Stimulated activated naive CD8-positive, alpha-beta T cell treated with anti-CD3 and anti-CD28 coated beads, Interleukin-15, Interleukin-2, amounts not matched to agents 100 U/mL and 50 U/mL, for 24 hours (primary cell): ENCODE measurements at places on chromosomes 3 and 15.

DNA sequence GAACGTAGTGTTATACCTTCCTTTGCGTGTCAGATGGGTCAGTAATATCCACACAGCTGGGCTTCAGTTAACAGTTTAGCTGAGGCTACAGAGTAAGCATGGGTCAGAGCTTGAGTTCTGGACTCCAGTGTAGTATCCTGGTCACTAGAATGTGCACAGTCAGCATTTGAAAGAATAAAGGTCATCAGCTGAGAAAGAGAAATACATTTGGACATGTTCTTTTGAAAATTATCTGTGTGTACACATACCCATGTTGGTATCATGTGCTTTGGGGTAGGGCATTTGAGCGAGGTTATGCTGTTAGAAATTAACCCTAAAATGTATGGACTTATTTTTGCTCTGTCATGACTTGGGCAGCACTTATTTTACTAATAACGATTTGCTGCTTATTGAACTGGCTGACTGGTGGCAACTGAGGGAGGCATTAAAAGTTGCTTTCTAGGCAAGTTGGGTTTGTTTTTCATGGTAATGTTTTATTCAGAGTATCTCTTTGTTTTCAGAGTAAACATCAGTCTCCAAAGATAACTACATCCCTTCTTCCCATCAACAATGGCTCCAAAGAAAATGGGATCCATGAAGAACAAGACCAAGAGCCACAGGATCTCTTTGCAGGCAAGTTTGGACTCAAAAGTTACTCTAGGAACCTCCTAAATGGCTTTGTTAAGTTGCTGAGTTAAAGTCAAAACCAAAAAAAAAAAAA, 16.4 kb downstream of the SNX1 start:
- DNase-seq = no peak

DNA sequence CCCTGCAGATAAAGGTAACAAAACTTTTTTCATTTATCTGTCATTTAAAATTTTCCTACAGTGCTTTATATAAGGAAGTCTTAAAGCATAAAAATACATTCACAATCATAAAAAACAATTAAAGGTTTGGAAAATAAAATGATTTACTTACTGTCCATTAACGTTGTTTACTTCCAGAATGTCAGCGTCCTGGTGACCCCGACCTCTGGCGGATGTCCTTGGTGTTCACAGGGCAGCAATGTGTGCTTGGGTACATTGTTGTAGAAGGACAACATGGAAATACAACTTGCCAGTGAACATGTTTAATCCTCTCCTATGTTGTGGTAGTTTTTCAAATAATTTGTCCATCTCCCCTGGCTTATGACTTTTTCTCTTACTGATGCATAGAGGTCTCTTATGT, 168.8 kb upstream of the NDN start:
- DNase-seq = no peak

GRCh38 chr3:78941587-78941986, 826.2 kb downstream of the ROBO1 start:
- no peak for DNase-seq

GRCh38 chr15:41921639-41922038, 27.8 kb upstream of the SPTBN5 start:
- no peak for DNase-seq

GRCh38 chr3:42517117-42517516, 14.7 kb downstream of the VIPR1 start:
- no peak for DNase-seq

DNA sequence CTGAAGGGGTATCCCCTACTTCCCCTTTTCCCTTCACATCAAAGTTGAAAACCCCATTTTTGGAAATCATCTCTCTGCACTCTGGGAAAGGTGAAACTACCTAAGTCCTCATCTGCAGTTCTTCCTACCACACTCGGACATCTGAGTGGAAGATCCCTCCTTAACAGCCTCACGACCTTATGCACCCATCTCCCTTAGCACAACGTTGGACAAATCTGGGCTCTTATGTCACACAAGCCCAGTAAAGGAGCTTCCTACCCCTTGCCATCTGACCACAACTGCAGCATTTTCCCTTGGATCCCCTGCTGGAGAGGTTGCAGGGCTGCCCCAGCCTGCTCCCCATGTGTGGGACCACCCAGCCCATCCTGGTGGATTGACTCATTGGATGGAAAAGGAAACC, 252.1 kb upstream of the ST8SIA2 start:
- no peak for DNase-seq

DNA sequence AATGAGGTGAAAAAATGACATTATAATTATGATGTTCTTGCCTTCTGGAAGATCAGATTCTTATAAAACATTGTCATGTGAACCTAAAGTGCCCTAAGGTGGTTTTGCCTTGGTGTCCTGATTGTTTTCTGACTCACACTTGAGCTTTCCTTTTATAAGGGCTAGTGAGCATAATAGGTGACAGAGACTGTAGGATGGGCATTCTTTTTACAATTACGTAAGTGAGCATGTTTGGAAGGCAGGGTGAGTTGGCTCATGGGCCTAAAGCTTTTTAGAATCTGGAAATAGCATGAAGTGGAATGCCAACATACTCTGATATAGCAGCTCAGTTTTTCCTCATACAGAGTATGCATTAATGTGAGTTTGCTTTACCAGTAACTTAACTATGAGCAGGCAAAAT, 41.2 kb downstream of the CRYBG3 start:
- no peak for DNase-seq

GRCh38 chr15:78456426-78456825, 18.4 kb downstream of the IREB2 start:
- no peak for DNase-seq

GRCh38 chr15:92683511-92683834, 27.9 kb upstream of the FAM174B start:
- no peak for DNase-seq

DNA sequence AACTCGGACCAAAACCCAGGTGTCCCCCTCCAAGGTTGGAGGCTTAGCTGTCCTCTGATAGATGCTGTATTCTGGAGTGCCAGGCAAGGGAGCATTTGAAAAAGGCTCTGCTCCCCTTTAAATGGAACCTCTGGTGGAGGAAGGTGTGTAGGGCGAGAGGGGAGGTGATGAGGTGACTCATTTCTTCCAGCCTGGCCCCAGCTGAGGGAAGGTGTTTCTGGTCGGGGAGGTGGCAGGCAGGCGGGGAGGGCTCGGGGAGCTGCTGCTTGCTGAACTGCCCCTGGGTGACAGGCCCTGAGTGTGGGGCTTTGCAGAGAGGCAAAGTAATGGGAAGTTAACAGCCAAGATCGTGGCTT, 18.8 kb downstream of the PSTPIP1 start:
- peak; percentile 87 for DNase-seq

DNA sequence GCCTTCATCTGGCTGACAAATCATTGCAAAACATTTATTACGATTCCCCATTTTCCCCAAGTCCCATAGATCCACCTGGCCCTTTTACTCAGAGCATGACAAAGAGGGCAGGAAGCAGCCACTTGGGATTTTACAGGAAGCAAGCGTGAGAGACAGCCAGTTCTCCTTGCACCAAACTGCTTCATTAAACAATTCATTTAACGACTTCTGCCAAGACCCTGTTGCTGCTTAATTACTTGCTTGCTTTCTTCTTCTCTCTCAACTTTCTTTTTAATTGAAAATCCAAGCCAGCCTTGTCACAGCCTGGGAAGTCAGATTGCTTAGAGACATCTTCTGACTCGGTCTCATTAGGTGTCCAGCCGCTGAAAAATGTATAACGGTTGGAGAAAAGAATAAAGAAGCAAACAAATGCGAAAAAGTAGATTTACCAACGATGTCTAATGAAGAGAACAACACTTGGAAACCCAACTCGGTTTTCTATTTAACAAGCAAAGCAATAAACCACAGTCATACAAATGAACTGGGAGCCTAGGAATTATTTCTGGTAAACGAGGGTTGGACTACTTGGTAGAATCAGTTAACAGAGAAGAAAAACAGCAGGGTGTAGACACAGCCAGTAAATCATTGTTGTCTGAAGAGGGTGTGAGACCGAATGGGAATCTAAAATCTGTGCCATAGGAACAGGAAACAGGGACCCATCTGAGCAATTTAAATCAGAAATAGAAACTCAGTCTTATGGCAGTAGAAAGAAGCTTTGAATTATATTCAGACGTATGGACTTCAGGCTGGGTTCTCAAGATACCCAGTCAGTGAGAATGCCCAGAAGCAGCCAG, 298.3 kb downstream of the LRRC3B start:
- no peak for DNase-seq

- no peak for DNase-seq
Measured at GRCh38 chr3:99418209-99418635, 220.2 kb upstream of the COL8A1 start.

DNA sequence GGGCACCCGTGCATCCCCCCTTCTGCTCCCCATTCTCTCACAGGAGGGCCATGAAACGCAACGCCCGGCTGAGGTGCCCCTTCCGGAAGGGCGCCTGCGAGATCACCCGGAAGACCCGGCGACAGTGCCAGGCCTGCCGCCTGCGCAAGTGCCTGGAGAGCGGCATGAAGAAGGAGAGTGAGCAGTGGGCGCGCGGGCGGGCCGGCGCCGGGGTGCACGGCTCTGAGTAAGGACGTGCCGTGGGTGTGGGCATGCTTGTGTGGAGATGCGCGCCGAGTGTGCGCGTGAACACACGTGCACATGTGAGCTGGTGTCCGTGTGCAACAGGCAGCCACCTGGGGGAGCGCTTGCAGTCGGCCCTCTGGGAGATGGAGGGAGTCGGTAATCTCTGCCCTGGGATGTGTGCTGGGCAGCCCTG, 28.1 kb downstream of the NR1I2 start:
- DNase-seq = peak; percentile 63

GRCh38 chr15:96428742-96429141, 98.2 kb downstream of the NR2F2 start:
- DNase-seq = no peak

GRCh38 chr3:70072754-70073153, 73.2 kb downstream of the SAMMSON start:
- no peak for DNase-seq

GRCh38 chr3:24270204-24270691, 224.4 kb downstream of the THRB start:
- DNase-seq = no peak

- no peak for DNase-seq
Measured at GRCh38 chr3:142992323-142992722, 9.0 kb upstream of the U2SURP start.

DNA sequence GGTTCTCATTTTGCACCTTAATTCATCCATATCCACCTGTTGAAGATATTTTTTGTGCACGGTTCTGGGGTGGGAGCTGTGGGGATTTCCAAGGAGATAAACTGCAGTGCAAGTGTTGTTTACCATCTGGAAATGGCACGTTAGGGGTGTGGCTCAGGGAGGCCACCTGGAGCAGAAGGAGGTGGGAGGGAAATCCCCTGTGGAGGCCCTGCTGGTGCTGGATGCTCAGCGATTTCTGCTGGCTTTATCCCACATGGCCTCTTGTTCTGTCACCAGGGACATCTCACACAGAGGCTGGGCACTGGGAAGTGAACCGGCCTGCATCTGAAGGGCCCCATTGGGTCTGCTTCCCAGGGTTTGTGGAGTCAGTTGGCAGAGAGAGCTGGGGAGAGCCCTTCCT, 24.3 kb downstream of the TRPM1 start:
- DNase-seq = no peak

DNA sequence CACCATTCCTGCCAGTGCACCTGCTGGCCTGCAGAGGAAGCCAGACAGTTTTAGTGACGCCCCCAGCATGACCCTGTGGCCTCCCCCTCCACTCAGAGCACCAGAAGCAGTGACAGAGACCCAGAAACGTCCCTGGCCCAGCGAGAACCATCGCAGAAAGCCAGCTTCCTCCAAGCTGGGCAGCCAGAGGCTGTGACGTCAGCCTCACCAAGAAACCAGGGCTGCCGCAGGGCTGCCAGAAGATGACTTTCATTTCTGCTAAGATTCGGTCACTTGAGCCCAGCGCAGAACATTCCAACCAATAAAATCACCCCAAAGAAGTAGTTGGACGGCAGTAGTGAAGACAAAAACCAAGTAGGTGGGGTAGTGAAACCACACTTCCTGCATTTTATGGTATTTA, 29.6 kb upstream of the RPL32 start:
- no peak for DNase-seq
